ENCODE measurements at places on chromosomes 4 and X.

DNA sequence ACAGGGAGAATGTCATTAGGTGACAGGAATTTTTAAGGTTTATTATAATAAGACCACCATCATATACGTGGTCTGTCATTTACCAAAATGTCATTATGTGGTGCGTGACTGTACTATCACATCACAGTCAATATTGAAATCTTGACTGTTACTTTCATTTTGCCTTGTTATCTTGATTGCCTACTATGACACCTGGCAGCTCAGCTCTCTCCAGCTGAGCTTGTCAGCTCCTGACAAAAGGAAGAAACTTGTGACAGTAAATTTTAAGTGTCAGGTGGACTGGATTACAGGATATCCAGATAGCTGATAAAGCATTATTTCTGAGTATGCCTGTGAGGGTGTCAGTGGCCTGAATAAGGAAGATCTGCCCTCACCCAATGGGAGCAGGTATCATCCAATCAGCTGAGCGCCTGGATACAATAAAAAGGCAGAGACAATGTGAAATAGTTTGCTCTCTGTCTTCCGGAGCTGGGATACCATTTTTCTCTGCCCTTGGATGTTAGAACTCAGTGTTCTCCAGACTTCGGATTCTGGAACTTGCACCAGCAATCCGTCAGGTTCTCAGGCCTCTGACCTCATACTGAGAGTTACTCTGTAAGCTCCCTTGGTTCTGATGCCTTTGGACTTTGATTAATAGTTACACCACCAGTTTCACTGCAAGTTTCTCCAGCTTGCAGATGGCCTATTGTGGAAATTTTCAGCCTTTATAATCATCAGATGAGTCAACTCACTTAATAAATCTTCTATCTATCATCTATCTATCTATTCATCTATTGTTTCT is 1454.7 kb upstream of the IGFBP7 start:
- no peak for DNase-seq

- DNase-seq = no peak
Observed at GRCh38 chrX:110133735-110134370, 130.9 kb downstream of the TMEM164 start.

- DNase-seq = no peak
Observed at GRCh38 chr4:69860521-69861298, 765 bp upstream of the SULT1E1 start.

DNA sequence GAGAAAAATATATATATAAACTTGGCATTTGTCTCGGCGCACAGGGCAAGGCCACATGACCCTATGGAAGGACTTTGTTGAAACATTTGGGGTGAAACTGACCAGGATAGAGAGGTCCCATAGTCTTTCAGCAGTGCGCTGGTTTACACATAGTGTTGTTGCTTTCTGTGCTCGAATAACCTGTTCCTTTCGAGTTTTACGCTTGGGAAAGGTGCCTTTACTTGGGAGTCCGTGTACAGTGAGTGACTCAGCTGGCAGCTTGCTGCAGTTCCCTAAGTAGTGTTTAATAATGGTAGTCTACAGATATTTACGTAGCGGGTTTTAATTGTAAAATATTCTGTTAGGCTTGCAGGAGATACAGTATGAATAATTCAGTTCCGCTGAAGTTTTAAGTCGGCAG is 578 bp downstream of the APOOL start:
- DNase-seq = no peak

GRCh38 chr4:21097026-21097425 is 396.8 kb downstream of the PACRGL start:
- no peak for DNase-seq
